ENCODE measurements at places on chromosomes 7 and 10.

DNA sequence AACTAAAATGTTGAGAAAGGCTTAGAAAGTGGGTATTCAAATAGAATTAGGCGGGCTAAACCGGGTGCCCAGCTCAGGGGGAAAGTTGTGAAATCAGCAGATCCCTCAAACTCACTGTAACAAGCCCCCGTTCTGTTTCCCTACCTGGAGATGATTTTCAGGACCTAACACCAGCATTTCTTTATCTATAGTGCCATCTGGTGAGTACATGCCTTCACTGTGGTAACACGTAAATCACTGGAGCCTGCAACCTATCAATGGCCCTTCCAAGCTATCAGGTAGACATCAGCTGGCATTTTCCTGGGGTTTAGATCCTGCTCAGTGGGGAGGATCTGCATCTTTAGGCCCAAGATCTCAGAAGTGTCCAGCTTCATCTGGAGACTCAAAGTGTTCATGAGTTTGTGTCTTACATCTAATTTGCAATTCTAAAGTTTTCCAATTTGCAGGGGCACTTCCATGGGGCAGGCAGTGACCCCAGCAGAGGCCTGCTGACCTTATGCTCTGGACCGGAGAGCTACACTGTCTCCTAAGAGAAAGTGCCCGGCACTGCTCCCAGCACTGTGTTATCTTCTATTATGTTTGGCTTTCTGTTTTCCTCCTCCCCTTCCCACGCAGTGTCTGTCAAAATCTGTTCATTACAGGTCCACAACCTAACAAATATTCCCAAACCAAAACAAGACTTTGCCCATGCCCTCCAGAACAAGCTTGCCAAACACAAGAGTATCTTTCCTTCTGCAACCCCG, 132.5 kb downstream of the LSM5 start:
- peak; percentile 61 for DNase-seq

DNA sequence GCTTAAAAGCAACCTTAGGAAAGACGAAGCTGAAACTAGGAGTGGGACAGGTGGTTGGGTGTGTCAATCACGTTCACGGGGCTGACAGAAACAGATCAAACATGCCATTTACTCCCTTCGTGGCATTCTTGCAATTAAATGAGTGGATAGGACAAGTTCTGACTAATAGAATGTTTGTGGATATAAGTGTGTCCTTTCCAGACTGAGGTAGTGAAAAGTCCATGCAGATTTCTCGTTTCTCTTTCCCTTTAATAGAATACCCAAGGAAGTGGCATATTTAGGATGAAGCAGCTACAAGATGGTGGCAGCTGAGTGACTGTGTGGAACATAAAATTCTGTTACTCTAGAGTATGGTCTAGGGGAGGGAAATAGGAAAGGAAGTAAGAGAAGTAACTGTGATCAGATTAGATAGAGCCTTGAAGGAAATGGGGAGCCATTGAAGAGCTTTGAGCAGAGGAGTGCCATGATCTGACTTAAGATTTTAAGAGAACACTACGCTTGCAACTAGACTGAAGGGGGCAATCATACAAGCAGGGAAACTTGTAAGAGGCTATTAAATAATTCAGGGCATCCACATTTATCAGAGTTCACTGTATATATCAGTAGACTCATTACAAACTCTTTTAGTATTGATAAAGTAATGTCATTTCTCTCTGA, 46.3 kb upstream of the HYAL4 start:
- no peak for DNase-seq

DNA sequence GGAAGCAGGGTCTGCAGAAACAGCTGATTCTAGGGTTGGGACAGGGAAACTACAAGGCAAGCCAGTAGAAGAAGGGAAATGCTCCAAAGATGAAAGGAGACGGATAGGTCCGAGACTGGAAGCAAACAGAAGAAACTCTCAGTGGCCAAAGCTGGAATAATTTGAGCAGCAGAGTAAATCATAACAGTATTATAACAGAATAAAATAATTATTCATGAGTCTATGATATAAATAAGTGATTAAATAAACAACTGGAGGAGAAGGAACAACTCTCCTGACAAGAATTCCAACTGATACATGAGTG, 27.6 kb downstream of the EZH2 start:
- no peak for DNase-seq

DNA sequence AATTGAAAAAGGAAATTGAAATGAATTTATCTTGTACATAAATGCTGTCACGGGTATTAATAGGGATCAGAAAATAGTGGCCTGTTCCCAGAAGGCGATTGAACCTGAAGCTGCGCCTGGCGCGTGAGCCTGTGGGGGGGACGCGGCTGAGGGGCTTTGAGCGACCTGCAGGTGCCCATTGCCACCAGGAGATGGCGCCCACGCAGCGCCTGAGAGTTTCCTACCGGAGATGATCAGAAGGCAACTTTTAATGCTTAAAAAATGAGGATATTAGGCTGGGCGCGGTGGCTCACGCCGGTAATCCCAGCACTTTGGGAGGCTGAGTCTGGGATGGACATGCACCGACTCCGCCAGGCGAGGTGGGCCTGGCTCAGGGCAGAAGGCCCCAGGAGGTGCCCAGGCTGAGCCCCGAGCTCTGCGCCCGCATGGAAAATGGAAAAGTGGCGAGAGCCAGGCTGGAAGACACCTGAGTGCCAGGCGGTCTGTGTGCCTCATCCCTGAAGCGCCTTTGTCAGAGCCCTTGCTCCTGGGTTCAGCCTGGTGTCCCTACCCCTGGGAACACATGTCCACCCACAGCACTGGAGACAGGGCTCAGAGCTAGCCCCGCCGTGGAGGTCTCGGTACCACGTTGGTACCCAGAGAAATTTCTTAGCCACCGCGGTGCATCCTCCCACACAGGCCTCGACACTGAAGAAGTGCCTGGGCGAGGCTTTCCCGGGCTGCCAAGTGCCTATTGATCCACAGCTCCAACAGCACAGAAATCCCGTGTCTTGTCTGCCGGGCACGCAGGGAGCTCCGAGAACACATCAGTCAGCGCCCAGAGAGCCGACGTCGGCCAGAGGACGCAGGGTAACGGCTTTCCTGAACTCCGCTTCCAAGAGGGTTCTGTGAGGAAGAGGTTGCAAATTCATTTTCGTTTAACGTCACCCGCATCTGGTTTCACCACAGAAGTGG, 117.4 kb downstream of the INPP5A start:
- peak; percentile 5 for DNase-seq

GRCh38 chr10:95346715-95347401, 56.1 kb upstream of the PDLIM1 start:
- no peak for DNase-seq

DNA sequence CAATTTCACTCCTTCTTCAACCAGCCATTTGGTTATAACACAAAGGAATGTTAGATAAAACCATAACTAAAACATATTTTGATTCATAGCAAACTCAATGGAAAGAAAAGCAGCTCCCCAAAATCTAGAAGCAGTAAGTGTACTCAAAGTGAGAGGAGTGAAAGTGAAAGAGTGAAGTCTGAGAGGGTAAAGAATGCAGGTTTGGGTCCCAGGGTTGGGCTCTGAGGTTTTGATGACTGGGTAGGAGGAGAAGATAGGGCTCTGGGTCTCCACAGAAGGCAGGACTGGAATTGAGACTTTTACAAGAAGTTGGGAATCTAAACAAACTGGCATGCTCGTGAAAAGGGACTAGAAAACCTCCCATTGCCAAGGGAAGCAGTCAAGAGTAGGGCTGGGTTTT, 85.4 kb upstream of the RSU1 start:
- no peak for DNase-seq

- DNase-seq = no peak
Measured at GRCh38 chr7:117270371-117270770, 52.5 kb downstream of the WNT2 start.
